ENCODE measurements at places on chromosomes 11 and 22. TPM values are rescaled to one million over a fixed set of nuclear protein-coding genes. Genes with fewer than 3 reads are reported as not detected.

The PKNOX2 gene
- total RNA-seq = 14.6 TPM

- DNase-seq = no peak
Observed at GRCh38 chr11:68687986-68688385, 3.6 kb downstream of the GAL start.

- DNase-seq = peak; percentile 17
Observed at GRCh38 chr11:120929664-120930154, 94.2 kb upstream of the TBCEL start.

- DNase-seq = peak; percentile 70
Observed at GRCh38 chr11:114340311-114341131, 44.3 kb downstream of the NNMT start.

Data from LHCN-M2 (cell line).